ENCODE measurements at places on chromosomes 5 and 9.

DNA sequence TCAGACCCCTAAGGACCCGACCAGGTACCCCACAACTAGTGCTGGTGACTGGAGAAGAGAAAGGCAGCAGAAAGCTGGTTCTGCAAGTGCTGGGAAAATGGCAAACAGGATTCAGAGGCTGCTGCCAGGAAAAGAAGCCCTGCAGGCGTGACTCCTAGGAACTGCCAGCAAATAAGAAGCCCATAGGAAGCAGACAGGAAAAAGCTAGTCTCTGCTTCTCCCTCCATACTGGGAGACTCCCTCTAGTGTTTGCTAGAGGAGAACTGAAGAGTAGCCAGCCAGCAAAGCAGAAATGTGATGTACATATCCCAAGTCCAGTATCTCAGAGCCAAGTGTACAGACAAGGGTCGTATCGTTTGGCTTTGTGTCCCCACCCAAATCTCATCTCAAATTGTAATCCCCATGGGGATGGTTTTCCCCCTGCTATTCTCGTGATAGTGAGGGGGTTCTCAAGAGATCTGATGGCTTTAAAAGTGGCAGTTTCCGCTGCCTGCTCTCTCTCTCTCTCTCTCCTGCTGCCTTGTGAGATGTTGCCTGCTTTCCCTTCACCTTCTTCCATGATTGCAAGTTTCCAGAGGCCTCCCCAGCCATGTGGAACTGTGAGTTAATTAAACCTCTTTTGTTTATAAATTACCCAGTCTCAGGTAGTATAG is 38.1 kb upstream of the TUSC1 start:
- no peak for DNase-seq

- no peak for DNase-seq
Observed at GRCh38 chr9:8725635-8726034, 926.1 kb upstream of the DMAC1 start.

DNA sequence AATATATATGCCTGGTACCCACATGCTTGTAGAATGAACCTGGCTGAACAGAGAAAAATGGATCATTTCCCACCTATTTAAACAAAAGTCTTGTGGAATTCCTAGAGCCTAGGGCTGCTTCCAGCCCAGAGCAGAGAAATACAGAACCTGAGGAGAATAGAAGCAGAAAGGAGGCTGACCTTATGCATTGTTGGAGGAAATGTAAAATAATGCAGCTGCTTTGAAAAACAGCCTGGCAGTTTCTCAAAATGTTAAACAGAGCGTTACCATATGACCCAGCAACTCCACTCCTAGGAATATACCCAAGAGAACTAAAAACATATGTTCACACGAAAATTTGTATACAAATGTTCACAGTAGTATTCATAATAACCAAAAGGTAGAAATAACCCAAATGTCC is 15.1 kb downstream of the MAPKAP1 start:
- DNase-seq: no peak

GRCh38 chr5:61416010-61416409 is 84.0 kb downstream of the ZSWIM6 start:
- DNase-seq: no peak

DNA sequence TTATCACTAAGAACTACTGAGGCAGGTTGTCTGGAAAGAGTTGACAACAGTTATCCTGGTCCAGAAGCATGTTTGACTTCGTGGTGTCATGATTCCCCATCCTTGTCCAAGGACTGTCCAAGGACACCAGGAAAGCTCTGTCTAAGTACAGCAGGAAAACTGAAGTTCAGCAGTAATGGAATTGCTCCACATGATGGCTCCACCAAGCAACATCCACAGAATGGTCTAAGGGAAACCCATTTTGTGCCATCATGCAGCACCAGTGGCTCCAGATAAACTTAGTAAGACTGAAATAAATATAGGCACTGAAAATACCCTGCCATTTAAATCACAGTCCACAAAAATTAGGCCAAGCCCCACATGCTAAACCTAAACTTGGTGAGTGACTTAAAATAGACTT is 192.8 kb downstream of the CDH18 start:
- no peak for DNase-seq

DNA sequence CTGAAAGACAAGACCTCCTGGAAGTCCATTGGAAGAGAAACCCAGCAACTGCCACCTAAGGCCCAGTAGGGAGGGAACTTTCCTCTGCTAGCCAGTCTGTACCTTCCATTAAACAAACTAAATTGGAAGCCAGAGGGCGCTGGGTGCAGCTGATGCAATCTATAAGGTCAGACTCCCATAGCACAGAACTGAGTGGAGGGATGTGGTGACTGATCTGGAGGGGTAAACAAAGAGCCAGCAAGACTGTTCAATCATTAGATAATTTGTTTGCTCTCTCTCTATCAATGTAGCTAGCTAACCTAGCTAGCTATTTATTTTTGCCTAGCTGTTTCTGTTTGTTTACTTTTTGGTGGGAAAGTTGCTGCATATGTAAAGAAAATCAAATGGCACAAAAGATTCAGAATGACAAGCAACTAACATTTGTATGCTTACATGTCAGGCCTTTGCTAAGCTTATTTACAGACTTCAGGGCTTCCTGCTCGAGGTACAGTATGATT is 291.8 kb upstream of the DAB2 start:
- DNase-seq: no peak
